ENCODE measurements at places on chromosomes 6 and 20.
A peak's percentile ranks its signal among the peaks of the same experiment; 100 is the strongest.

GRCh38 chr6:97304701-97305100 is 21.7 kb upstream of the MMS22L start:
- DNase-seq = no peak

- no peak for DNase-seq
Measured at GRCh38 chr20:12762725-12763124, 246.0 kb upstream of the SPTLC3 start.

- DNase-seq = peak; percentile 19
Measured at GRCh38 chr6:155050311-155050710, 55.2 kb downstream of the TIAM2 start.

- DNase-seq = no peak
Measured at GRCh38 chr20:63767456-63767855, 27.9 kb downstream of the SLC2A4RG start.

DNA sequence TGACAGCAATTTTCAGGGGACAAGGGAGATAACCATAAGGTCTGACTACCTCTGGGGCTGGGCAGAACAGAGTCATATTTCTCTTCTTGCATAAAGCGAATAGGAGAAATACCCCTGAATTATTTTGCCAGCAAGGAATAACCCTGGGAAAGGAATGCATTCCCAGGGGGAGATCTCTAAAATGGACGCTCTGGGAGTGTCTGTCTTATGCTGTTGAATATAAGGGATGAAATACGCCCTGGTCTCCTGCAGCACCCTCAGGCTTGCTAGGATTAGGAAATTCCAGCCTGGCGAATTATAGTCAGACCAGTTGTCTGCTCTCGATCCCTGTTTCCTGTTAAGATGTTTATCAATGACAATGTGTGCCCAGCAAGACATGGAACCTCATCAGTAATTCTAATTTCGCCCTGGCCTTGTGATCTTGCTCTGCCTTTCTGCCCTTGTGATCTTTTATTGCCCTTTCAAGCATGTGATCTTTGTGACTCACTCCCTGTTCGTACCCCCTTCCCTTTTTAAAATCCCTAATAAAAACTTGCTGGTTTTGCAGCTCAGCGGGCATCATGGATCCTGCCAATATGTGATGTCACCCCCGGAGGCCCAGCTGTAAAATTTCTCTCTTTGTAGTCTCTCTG is 221.6 kb upstream of the HS3ST5 start:
- no peak for DNase-seq

- no peak for DNase-seq
Measured at GRCh38 chr6:1612974-1613306, 3.2 kb downstream of the FOXC1 start.

DNA sequence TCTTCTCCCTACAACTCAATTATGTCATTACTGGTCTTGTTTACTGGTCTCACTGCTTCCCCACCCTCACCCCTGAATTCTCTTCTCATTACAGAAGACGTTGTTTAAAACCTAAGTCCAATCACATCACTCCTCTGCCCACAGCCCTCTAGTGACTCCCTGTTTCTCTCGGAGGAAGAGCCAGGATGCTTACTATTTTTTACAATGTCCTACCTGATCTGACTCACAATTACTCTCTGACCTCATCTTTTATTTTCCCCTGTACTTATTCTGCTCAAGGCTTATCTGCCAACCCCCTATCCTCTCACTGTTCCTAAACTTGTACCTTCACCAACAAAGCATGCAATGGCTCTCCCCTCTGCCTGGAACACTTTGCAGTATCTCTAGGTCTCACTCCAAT is 400.4 kb upstream of the PTCHD4 start:
- DNase-seq = no peak

GRCh38 chr6:132675002-132675401 is 16.0 kb upstream of the TAAR1 start:
- no peak for DNase-seq

DNA sequence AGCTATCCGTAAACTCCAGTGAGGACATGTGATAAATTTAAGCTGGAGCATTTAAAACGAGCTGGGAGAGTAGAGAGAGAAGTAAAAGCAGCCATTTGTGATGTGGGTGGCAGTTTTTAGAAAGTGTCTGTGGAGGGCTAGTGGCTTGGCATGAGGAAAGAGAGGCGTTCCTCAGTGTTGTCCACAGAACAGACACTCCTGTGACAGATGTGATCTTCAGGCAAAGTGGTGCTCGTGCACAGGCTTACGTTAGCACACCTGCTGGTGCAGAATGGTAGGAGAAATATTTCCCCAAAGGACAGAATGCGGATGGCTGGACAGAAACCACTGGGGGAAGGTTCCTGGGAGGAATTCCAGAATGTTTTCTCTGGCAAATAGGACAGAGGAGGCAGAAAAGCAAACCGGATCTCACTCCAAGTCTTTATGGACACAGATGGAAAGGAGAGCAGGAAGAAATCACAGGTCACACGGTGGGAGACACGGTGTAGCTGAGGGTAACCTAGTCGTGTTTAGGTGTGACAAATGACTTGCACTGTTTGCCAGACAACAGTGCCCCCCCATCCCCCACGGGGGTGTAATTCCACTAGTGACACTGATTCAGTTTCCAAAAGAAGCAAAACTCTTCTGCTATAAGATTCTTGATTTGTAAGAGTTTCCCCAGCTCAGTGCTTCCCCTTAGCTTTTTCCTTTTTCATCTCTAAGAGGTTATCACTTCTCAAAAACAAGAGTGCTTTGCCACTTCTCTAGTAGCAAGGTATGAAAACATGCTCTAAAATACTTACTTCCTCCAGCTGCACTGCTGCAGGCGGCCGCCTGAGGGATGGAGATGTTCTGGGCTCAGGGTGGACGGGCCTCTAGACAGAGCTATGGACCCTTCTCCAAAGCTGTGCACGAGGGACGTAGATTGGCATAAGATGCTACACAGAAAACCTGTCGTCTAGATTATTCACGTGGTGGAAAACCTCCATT is 293.2 kb downstream of the QKI start:
- DNase-seq = no peak

DNA sequence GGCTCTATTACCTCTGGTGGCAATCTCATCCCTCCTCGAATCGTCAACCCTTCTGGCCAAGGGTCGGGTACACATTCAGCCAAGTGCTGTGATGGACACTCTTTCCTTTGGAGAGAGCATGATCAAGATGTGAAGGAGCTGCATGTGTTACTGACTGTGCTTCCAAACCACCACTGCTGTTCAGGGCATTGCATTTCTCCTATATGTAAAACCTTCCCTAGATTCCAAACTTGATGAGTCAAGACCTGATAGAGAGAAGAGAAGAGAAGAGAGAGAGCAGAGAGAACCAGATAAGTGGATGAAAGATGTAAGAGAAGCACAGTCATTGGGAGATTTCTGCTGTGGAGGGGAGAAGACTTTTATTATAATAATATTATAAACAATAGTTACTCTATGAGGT is 162.2 kb downstream of the KCNQ5 start:
- no peak for DNase-seq

DNA sequence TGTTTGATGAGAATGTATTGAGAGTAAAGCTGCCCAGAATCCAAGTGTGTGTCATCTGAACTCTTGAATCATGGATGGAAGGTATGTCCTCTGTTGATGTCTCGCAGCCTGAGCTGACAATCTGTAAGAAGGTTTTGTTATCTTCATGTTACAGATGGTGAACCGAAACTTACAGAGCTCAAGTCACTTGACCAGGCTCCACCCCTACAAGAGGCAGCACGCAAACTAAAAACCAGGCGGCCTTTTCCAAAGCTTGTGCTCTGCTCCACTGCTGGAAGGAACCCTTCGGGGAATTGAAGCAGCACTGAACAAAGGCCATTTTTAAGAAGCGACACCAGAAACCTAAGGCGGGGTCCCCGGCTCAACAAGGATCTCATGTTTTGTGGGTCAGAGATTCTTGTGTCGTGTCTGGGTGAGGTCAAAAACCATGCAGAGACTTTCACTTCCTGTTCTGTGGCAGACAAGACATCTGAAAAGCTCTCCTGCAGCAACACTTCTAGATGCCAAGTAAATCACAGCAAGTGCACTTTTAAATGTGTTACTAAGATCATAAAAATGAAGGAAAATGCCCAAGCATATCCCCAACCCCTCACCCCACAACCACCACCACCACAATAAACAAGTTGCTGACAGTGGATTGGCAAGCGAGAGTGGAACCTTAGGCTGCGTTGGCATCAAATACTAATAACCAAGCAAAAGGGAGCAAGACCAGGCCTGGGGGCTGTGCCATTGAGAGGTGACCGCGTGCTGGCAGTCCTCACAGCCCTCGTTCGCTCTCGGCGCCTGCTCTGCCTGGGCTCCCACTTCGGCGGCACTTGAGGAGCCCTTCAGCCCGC is 27.3 kb downstream of the NQO2 start:
- DNase-seq = no peak

DNA sequence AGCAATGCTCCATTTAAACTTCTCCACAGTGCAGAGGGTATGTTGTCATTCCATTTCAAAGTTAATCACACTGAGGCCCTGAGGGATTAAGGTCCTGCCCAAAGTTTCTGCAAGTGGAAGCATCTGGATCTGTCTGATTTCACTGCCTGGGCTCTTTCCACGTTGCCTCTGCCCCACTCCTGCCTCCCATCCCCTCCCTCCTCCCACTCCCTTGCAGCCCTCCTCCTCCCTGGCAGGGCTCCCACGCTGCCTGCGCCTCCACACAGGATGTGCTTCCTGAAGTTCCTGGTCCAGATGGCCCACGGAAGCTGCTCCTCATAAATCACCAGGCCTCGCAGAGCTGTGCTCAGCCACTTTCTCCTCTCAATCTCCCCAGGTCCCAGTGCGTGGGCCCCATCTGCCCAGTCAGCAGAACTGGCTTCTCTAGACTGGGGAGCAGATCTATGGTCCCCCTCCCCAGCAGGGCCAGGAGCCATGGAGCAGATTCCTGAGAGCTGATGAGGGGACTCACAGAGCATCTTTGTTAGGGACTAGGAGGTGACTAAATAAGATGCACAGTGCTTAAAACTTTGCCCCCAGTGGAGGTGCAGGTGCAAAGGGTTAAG is 65.4 kb upstream of the MAFB start:
- no peak for DNase-seq

DNA sequence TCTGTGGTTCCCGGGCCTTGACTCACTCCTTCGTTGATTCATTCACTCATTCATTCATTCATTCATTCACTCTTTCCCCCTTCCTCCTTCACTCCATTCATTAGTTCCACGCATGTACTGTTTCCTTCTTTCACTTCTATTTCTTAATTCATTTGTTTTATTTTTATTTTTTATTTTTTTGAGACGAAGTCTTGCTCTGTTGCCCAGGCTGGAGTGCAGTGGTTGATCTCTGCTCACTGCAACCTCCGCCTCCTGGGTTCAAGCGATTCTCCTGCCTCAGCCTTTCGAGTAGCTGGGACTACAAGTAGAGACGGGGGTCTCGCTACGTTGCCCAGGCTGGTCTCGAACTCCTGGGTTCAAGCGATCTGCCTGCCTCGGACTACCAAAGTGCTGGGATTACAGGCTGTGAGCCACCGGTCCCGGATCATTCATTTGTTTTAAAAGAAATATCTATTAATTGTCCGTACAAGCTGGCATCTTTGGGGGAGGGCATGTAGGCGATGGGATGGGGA is 427 bp upstream of the NFKBIE start:
- DNase-seq = no peak
